Pons (tissue), 1 donor: ENCODE measurements at places on chromosomes 1 and 21.
A peak's percentile ranks its signal among the peaks of the same experiment; 100 is the strongest.

DNA sequence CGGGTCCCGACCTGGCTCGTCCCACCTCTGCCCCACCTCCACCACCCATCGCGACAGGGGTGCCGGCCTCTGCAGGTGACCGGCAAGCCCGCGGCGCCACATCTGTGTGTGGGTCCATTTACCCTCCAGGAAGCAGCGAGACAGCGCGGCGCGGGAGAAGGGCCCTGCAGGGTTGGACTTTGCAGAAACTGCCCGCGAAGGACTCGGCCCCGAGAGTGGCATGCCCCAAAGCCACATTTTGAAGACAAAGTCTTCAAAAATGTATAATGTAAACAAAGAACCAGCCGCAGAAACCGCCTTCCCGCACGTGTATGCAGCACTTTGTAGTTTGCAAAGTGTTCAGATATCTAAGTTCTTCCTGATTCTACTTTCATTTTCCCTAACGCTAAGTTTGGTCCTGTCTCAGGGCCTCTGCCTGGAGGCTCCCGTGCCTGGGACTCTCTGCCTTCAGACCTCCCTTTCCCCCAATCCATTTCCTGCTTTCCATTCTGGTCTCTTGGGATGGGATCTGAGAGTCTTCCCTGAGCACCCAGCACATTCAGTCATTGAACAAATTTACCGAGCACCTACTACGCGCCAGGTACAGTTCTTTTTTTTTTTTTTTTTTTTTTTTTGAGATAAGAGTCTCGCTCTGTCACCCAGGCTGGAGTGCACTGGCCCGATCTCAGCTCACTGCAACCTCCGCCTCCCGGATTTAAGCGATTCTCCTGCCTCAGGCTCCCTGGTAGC, 524 bp upstream of the TMCO4 start:
- DNase-seq, result peak; percentile 12

- DNase-seq, result no peak
These were observed 11.0 kb upstream of the ELK4 start for GRCh38 chr1:205642679-205643307.

DNA sequence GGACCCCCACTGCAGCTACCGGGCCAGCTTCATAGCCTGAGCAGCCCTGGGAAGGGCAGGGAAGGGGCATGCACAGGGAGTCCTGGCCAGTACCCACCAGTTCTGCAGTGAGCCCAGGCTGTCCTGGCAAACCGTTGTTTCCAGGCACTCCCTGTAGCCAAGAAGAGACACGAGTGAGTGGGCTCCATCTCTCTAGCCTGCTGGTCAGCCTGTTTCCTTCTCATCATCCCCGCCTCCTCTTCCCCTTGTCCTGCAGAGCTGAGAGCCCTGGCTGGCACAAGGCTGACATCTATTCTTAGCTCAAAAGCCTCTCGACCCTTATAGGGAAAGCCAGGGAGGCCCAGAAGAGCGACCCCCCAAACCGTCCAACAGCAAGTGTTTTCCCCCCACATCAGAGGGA, 28.7 kb downstream of the COL16A1 start:
- DNase-seq, result no peak

GRCh38 chr1:114263343-114263742, 109.7 kb upstream of the SYT6 start:
- no peak for DNase-seq

- no peak for DNase-seq
These were observed 10.9 kb upstream of the THEM5 start for GRCh38 chr1:151864411-151864810.

DNA sequence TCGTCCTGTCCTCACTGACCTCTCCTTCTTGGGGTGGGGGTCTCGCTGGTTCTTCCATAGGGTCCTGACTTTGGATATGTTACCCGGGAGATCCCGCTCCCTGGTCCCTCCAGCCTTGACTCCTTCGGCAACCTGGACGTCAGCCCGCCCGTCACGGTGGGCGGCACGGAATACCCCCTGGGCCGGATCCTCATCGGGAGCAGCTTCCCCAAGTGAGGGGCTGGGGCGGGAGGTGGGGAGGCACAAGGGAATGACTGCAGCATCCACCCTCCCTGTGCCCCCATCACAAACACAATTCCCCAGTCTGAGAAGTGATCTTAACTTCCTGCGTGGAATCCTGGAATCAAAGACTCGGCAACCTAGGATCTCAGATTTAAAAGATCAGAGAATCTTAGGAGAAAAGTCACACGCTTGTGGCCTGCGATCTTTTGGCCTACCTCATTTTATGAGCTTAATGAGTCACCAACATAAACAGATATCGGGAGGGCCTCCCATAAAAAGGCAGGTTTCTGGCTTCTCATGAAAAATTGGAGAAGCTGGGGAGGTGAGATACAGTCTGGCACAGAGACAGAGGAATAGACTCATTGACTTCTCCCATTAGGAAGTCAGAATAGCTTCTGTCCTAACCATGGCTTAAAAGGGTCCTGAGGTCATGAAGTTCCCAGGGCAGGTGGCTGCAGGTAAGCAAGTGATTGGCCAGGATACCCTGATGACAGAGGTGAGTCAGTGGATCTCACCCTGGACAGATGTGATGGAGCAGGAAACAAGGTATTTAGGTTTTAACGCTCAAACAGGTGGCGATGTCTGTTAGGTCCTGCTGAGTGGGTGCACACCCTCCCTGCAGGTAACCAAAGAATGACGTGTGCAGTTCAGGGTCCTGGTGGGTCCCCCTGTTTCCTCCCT, 15.9 kb upstream of the PADI3 start:
- no peak for DNase-seq

GRCh38 chr1:23393706-23394105, 24.1 kb upstream of the ZNF436 start:
- DNase-seq, result no peak

GRCh38 chr1:217527151-217527550, 103.7 kb downstream of the GPATCH2 start:
- DNase-seq, result no peak

- DNase-seq, result no peak
These were observed 24.9 kb downstream of the NGF start for GRCh38 chr1:115313182-115313581.

GRCh38 chr1:49424782-49425181, 599.0 kb downstream of the AGBL4 start:
- DNase-seq, result no peak

DNA sequence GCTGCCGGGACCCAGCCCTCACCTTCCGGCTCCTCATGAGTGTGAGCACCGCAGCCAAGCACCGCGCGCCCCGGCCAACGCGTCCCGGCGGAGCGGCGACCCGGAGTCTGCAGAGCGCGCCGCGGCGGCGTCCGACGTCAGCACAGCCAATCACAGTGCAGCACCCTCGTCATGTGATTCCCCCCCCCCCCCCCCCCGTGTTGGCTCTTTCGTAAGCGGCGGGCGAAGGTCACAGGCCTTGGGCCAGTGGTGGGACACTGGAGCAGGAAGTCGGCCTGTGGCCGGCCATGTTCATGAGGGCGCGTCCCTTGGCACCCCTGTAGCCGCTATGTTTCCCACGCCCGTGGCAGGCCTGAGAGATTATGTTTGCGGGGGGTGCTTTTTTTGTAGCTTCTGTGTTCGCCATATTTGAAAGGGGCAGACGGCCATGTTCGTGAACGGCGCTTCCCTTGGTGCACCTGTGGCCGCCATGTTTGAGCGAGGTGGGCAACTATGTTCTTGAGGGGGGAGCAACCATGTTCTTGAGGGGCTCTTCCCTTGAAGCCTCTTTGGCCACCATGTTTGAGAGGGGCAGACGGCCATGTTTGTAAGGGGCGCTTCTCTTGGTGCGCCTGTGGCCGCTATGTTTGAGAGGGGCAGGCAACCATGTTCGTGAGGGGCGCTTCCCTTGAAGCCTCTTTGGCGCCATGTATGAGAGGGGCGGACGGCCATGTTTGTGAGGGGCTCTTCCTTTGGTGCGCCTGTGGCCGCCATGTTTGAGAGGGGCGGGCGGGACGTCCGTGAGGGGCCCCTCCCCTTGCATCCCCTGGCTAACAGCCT, at the start of gene C1orf174:
TSS of gene C1orf174 (minus strand) at position 123 of the 819 bp plus-strand sequence. CDS start at position 37, 86 bp downstream.
- DNase-seq, result peak; percentile 100

- no peak for DNase-seq
These were observed 46.1 kb upstream of the KAZN start for GRCh38 chr1:14552246-14552965.

DNA sequence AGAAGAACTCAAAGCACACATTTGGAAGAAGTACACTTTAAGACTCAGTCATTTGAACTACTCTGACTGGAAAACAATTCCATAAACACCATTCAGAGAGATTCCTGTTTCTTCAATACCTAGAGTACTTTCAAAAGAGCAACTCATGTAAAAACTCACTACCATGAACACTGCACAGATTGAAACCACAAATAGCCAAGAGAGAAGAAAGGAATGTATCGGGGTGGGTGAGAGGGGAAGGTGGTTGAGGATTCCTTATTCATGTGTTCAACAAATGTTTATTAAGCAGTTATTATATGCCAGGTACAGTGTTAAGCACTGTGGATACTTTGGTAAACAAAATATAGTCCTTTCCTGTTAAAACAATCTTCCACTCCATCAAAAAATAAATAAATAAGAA, 64.7 kb downstream of the NRIP1 start:
- DNase-seq, result no peak

GRCh38 chr21:32070676-32071330, 198.0 kb downstream of the HUNK start:
- no peak for DNase-seq

DNA sequence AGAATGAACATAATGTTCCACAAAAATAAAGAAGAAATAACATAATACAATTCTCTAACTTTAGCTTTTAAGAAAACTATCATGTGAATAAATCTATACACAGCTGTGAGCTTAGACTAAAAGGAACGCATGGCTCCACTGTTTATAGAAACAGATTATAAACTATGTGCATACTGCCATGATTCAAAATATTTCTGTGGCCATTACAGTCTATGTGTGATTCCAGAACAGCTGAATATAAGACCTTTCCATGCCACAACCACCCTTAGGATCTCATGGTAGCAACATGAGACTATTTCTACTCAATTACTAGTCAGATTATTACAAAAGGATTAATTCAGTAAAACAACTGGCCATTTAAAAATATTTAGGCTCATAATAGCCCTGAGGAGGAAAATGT, 3.9 kb downstream of the CHML start:
- no peak for DNase-seq

DNA sequence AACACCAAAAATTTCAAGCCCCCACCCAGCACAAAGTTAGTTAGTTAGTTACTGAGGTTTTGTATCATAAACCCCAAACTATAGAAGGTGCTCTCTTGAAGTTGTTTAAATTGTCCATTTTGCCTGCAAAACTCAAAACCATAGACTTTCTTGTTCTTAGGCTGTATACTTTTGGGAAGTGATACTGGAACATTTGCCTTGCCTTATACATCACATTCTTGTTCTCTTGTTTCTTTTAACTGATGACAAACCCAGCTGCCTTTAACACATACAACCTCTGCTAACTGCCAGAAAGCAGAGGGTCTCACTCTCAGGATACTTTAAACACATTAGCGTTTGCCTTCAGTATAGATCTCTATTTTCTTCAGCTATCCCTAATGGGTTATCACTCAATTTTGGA, 570.5 kb downstream of the MRPL39 start:
- no peak for DNase-seq

DNA sequence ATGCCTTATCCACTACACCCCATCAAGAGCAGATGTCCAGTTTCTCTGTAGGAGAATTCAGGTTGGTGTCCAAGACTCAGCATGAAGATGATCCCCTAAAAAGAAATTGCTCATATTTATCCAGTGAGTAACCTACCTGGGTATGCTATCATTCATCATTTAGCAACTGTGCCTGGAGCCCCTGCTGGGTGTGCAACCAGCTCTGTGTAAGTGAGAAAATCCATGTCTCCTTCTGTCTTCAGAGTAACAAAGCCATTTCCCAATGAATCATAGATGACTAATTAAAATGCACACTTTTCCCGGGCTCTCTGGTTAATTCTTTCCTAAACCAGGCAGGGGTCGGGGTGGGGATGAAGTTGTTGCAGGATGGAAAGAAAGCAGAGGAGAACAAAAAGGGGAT, 35.8 kb downstream of the OLFML3 start:
- DNase-seq, result no peak

GRCh38 chr1:70483342-70483741, 72.3 kb downstream of the CTH start:
- no peak for DNase-seq

- DNase-seq, result no peak
These were observed 92.6 kb downstream of the ZNF281 start for GRCh38 chr1:200317236-200317635.

- no peak for DNase-seq
These were observed 132.2 kb downstream of the ATP5PO start for GRCh38 chr21:33783187-33783979.

GRCh38 chr1:115134850-115135480, 45.7 kb upstream of the TSPAN2 start:
- DNase-seq, result no peak

DNA sequence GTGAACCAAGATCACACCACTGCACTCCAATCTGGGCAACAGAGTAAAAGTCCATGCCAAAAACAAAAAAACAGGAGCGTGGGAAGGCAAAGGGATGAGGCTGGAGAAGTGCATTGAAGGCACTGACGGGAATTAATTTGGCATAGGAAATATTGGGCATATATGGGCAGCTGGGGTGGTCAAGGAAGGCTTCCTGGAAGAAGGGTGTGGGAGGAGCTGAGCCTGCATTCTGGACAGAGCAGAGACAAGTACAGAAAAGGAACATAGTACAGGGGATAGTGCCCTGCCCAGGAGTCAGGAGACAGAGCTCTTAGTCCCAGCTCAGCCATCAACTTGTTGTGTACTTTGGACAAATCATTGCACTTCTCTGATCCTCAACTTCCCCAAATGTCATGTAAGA, 11.7 kb downstream of the SDC3 start:
- DNase-seq, result no peak

DNA sequence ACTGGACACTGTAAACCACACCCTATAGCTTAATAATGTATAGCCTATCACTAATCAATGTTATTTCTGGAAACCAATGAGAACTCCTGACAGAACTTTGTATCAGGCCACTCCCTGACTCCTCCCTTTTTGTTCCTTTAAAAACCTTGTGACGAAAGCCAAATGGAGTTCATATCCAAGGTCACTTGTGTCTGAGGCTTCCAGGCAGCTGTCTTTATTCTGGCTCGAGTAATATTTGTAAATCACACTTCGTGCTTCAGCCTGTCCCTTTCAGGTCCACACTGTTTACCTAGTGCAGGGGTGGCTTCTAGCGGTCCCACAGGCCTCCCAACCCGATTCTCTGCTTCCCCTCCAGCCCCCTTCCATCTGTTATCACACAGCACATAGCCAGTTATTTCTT, 16.2 kb upstream of the CAPN9 start:
- DNase-seq, result no peak

DNA sequence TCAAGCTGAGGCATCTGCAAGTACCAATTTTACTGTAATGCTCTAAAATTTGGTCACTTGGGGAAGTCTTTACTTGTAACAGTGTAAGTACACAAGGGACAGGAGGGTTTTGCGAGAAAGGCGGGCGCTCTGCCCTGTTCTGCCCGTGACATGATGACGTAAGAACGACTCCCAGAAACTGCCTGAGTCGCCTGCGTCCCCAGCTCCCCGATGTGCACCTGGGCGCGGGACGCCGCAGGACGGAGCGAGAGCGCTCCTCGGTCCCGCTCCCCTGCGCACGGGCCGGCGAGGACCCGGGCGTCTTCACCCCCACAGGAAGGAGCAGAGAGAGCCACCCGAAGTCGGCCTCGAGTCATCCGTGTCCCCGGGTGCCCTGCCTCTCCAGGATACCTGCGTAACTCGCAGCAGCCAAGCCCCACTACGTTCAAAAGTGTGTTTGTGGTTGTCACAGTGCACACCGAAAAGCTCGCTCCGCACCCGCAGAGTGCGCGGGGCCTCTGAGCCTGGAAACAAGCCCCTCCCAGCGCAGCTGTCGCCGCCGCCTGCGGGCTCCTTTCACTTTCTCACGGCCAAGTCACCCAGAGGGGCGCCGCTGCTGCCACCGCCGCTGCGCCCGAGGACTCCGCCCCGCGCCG, 3.3 kb upstream of the ZBTB18 start:
- peak; percentile 86 for DNase-seq

GRCh38 chr1:154575951-154576566, 8.5 kb downstream of the CHRNB2 start:
- DNase-seq, result no peak
